ENCODE measurements at places on chromosomes 7 and 10. TPM values are rescaled to one million over a fixed set of nuclear protein-coding genes. Genes with fewer than 3 reads are reported as not detected.

DNA sequence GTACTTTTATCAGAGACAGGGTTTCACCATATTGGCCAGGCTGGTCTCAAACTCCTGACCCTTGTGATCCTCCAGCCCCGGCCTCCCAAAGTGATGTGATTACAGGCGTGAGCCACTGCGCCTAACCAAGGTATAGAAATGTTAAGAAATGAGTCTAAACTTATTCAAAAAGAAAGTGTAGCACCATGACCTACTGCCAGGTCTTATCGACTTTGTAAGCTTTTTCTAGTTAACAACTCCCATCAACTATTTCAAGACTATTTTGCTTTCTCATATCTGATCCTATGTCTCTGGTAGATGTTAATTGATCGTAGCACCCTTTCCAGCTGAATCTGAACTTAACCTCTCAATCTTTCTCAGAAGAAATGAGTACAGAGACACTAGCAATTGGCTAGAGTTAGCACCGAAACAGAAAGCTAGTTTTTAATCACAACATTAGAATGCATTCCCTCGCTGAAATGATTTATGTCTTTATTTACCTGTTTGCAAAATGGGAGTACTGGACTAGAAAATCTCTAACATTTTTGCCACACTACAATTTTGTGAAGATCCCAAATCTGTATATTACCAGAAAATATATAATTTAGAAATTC, 114.0 kb upstream of the HGF start:
- no peak for DNase-seq

- no peak for DNase-seq
These were observed 24.3 kb upstream of the NKX6-2 start for GRCh38 chr10:132810141-132810806.

DNA sequence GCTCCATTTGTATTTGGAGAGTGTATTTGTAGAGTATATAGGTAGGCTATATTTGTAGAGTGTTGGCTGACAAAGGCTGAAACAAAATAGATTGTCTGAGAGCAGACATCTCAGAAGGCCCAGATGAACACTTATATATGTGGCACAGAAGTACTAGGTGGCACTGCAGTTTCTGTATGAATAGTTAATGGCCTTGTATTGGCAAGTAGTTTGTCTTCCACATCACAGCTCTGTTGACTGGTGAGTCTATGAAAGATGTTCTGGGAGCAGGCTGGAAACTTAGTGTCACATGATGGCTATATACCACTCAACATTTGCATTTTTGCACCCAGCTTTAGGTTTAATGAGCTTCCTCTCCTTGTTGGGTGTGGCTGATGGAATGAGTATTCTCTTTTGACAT, 51.9 kb downstream of the CCNY start:
- DNase-seq, result no peak

DNA sequence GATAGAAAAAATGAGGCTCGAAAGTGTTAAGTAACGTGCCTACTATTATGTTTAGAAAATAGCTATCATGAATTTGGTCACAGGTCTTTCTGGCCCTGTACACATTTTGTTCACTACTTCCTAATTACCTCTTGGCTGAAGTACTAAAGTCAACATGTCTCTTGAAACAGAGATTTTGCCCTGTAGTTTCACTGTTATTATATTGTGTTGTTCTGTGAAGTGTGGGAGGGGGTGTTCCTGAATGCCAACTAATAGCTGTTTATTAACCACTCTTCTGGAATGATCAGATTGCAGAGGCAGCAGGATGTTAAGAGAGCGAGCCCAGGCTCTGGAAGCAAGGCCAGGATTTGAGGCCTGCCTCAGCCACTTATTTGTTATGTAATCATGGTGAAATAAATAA, 72.1 kb downstream of the RNF133 start:
- no peak for DNase-seq

GRCh38 chr7:100407285-100408180, 21.0 kb downstream of the ZCWPW1 start:
- DNase-seq, result peak; percentile 19

GRCh38 chr10:74983383-74983782, 128.1 kb upstream of the SAMD8 start:
- DNase-seq, result no peak

DNA sequence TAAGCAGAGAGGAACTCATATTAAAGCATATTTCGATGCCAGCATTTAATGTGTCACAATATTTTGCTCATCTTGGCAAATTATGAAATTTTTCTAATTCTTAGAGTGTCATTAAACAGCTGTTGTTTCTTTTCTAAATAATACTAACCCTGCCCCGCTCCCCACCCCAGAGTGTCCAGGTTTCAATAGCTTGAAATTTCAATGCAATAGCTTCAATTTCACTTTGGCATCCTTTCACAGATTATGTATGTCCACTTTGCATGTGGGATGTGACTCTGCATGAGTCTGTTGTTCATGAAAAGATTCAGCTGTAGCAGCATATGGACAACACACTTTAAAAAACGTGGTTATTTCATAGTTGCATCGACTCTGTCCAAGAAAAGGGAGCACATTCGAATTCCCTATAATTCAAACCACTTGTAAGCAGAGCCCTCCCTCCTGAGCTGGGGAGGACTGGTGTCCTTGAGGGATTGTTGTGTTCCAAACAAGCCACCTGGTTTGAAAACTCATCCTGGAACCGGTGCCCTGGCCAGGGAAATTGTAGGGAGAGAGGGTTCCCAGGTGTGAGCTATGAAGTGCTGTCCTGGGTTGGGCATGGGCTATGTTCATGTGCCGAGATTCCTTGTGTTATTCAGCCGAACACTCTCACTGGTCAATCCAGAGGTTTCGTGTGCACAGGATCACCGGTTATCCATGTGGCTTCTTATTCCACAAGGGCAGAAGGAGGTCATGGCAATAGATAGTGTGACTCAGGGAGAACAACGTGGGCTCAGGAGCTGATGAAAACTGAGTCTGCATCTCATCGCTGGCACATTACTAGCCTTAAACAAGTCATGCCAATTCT, 64.6 kb upstream of the CREB5 start:
- no peak for DNase-seq

DNA sequence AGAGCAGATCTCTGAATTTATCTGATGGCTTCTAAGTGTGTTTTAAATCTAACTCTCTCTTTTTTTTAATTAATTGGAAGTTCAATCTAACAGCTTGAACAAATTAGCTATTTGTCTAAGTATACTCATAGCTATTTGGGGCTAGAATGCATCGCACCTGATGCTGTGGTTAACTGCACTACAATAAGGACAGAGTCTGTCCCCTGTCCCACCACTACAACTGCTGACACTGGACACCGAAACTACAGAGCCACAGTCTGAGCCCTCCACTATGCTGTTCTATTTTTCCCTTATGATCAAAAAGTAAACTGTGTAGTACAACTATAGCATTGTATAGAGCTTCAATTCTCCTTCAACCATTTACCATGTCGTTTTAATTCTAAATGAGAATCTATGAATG, 89.4 kb upstream of the AHR start:
- no peak for DNase-seq

DNA sequence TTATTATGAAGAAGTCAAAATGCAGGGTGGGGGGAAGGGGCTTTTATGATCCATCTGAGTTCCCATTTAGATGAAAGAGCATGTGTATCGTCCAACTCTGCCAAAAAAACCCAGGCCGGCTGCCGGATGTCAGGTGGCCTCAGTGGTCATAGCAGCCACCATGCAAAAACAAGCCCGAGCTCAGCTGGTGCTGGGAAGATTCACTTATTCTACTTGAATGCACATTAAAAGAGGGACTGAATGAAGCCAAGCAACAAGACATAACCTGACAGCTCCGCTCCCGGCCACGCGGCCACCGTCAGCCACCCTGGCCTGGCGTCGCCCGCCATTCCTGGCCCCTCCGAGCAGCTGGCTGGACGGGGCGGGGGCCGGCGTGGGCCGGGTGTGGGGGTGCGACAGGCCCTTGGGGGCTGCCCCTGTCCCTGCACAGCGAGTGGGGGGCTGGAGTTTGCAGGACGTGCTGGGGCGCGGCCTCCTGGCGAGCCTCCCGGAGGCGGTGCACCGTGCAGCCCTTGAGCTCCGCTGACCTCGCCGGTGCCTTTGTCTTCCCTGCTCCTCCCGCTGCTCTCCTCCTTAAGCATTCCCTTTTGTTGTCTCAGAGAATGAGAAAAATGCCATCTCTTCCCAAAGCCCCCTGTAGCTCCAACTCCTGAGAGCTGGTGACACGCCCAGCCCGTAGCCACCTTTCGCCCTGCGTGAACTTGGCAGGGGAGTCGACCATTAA, 67.8 kb downstream of the EBF3 start:
- no peak for DNase-seq

- DNase-seq, result no peak
These were observed 100.2 kb downstream of the MMRN2 start for GRCh38 chr10:86857128-86857721.

GRCh38 chr7:88835147-88835728, 39.7 kb upstream of the TEX47 start:
- no peak for DNase-seq

The NYAP1 gene
- total RNA-seq, result 0.33 TPM

The TUBB8 gene
- total RNA-seq, result not detected

Data from activated T-cell treated with anti-CD3 and anti-CD28 coated beads, Interleukin-2, amount 50 U/mL, for 4 hours (primary cell).